ENCODE measurements at places on chromosomes 7 and 10. TPM values are rescaled to one million over a fixed set of nuclear protein-coding genes. Genes with fewer than 3 reads are reported as not detected.

DNA sequence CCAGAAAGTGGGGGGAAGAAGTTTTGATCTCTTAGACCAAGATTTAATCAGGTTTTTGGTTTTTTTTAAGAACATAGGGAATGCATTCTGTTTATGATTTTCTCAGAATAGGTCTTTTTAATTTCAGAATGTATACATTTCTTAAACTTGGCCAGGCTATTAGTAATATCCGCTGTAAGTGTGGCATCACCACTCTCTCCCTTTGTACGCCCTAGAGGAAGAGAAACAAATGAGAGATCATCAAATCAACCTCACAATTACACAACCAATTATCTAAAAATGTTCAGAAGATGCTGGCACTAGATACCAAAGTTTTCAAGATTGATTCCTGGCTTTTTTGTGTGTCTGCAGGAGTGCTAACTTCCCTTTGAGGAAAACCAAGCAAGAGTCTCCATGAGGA, 70.0 kb downstream of the KLF6 start:
- H3K4me1 ChIP-seq = no peaks in the 10 kb centered on the region
- H3K4me3 ChIP-seq = no peak overlapping the region
- no peaks in the 10 kb centered on the region for H3K36me3 ChIP-seq
- H3K27ac ChIP-seq = no peak overlapping the region

DNA sequence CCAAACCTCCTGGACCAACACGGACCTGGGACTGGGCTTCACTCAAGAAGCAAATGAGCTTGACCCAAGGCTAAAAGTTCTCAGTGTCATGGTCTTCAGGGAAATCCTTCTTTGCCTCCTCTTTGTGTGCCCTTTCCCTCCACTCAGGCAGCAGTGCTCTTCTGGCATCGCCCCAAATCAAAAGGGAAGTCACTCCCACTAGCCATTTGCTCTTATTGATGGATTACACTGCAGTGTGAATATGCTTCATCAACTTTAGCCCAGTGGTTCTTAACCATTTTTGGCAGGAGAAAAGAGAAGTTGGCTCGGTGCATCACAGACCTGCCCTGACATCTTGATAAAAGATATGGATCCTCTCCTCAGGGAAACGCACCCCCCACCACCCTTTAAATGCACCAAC, 19.2 kb upstream of the IKZF1 start:
- no peak for DNase-seq
- no peaks in the 10 kb centered on the region for H3K27me3 ChIP-seq
- H3K27ac ChIP-seq = no peak overlapping the region
- H3K4me3 ChIP-seq = no peak overlapping the region

Gene PLXDC2
- 39.4 TPM for total RNA-seq

GRCh38 chr10:18721067-18721466, 61.8 kb downstream of the ARL5B start:
- H3K27me3 ChIP-seq = no peaks in the 10 kb centered on the region
- H3K4me3 ChIP-seq = no peak overlapping the region
- no peaks in the 10 kb centered on the region for H3K4me1 ChIP-seq
- DNase-seq = no peak
- no peaks in the 10 kb centered on the region for H3K36me3 ChIP-seq
- H3K27ac ChIP-seq = no peak overlapping the region

Gene MYPN
- not detected for total RNA-seq

Gene CYP3A7
- not detected for total RNA-seq

GRCh38 chr10:6333086-6333485, 130.4 kb downstream of the PFKFB3 start:
- DNase-seq = no peak
- H3K36me3 ChIP-seq = no peaks in the 10 kb centered on the region
- no peaks in the 10 kb centered on the region for H3K27me3 ChIP-seq
- no peak overlapping the region for H3K4me3 ChIP-seq
- no peak overlapping the region for H3K27ac ChIP-seq

- no peaks in the 10 kb centered on the region for H3K4me1 ChIP-seq
- no peak overlapping the region for H3K4me3 ChIP-seq
- H3K27ac ChIP-seq = no peak overlapping the region
- H3K36me3 ChIP-seq = no peaks in the 10 kb centered on the region
These were observed 45.1 kb downstream of the CNNM2 start for GRCh38 chr10:102962951-102963755.

DNA sequence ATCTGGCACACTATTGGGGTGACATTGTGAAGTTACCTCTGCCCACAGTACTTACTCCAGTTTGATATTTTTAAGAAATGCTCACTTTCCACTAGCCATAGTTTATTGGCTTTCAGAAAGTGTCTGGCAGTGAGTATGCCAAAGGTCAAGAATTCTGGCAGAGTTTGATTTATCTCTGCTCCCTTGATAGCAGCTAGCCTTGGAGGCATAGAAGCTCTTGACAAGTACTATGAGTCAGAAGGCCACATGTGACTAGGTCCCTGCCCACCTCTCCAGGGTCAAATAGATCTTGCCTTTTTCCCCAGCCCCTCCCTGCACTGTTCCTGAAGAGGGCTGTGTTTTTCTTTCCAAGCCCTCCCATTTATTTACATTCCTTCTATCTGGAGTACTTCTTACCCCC, 202.2 kb downstream of the AUTS2 start:
- H3K36me3 ChIP-seq = no peaks in the 10 kb centered on the region
- H3K4me3 ChIP-seq = no peak overlapping the region
- no peaks in the 10 kb centered on the region for H3K4me1 ChIP-seq
- DNase-seq = no peak

DNA sequence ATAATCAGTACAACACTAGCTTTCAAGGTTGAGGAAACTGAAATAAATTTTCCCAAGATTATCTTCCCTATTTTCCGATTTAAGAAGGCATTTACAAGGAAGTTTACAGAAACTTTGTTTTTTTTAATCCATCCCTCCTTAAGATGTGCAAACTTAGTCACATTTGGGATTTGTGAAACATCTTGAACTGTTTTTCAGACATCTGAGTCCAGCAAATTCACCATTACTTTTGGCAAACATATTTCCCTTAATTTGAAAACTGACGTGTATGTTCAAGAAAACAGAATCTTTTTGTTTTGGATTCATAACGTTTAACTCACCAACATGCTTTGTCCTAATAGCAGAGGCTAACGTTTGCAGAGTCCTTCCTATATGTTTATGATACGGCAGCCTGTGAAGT, 19.5 kb downstream of the GLI3 start:
- DNase-seq = no peak
- H3K4me3 ChIP-seq = no peak overlapping the region
- H3K36me3 ChIP-seq = no peaks in the 10 kb centered on the region
- peaks cover 15% of the 10 kb centered on the region for H3K4me1 ChIP-seq
- H3K27ac ChIP-seq = peak overlapping the region; percentile 69
- no peaks in the 10 kb centered on the region for H3K27me3 ChIP-seq

DNA sequence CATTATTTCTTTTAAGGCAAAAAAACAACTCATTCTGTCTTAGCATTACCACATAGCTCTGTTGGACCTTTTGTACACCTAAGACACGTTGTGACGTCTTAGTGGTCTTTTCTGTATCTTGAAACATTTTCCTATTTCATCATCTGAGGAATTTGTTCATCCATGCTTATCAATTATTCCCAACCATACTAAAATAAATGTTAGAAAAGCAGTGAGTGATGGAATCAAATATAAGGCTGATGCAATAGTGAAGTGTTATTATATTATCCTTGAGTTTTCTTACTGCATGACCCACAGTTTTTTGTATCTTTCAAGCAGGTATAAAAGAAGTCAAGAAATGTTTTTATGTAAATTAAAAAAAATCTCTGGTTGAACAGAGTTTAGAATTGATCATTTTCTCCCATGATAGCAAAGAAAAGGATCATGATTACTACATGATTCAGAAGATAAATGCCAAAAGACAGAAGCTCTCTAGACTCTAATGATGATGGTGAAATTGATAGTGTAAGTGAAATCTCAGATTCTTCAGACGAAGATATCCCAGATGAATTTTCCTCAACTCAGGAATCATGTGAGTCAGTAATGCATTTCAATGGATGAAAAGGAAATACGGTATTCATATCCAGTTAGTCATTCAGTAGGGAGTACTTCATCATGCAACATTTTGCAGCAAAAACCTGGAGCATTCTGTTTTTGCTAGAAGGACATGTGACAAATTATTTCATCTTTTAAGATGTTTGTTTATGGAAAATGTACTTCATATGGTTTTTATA, 51.4 kb downstream of the CELF2 start:
- H3K27ac ChIP-seq = no peak overlapping the region
- H3K4me1 ChIP-seq = no peaks in the 10 kb centered on the region
- DNase-seq = no peak
- no peak overlapping the region for H3K4me3 ChIP-seq
- H3K27me3 ChIP-seq = no peaks in the 10 kb centered on the region
- H3K36me3 ChIP-seq = no peaks in the 10 kb centered on the region

Gene NEBL
- 0.26 TPM for total RNA-seq

DNA sequence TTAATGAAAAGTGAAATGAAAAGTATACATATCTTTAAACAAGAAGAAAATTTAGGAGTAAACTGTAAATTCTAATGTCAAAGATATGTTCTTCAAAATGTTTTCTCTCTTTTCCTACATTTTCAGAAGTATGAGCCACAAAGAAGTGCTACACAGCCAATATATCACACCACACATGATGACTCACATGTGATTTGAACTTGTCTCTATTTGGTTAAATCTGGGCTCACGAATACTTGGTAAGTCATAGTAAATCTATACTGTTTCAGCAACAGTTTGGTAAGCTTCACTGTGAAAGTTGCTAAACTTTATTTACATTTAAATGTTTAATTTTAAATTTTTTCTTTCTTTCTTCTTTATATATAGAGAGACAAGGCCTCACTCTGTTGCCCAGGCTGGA, 380.6 kb upstream of the IGFBP3 start:
- H3K27ac ChIP-seq = no peak overlapping the region
- no peaks in the 10 kb centered on the region for H3K4me1 ChIP-seq
- H3K27me3 ChIP-seq = no peaks in the 10 kb centered on the region
- H3K36me3 ChIP-seq = no peaks in the 10 kb centered on the region

DNA sequence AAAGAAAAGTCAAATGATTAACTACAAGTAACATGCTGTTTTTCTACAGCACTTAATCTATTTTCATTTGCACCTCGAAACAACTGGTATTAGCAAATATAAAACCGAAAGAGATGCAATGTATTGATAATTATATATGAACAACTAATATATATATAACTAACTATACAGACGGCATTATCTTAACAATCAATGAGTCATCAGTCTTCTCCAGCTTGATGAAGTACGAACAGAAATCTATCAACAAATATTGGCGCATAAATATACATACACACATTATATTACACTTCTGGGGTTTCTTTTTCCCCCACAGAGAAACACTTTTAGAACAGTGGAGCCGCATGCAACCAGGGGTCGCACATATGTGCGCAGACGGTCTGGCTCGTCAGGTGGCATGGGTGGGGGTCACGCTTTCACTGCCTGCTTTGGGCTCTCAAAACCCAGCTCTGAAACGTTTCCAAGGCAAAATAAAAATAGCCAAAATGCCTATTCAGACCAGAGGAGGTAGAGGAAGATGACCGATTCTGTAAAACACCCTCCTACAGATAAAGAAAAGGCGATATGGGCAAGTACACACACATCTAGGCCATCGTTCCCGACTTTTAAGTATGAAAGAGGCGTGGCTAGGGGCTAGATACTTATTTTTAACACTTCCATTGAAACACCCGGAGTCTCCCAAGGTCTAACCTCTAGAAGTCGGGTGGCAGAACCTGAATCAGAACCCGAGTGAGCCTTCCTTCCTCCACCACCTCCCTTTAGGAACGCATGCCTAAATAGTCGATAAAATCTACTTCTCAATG, 1.7 kb downstream of the ARHGAP12 start:
- no peaks in the 10 kb centered on the region for H3K36me3 ChIP-seq
- no peaks in the 10 kb centered on the region for H3K27me3 ChIP-seq
- H3K4me1 ChIP-seq = no peaks in the 10 kb centered on the region
- peak overlapping the region; percentile 94 for H3K4me3 ChIP-seq

Gene PILRA
- 3.3 TPM for total RNA-seq

DNA sequence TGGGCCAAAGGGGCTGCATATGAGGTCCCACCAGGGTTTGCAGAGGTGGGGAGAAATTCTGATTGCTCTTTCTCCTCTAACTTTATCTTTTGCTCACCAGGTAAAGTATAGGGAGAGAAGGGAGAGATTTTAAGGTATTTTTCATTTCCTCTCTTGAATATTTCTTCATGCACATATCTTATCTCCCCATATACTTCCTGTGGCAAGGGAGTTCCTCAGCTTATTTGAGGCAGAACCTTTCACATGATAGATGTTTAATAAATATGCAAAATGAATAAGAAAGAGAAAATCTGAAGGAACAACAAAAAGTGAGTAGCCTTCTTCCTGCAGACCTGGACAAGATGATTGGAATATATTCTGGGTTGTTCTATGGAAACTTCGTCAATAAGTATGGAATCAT, 67.4 kb upstream of the PDCD4 start:
- H3K36me3 ChIP-seq = no peaks in the 10 kb centered on the region
- no peaks in the 10 kb centered on the region for H3K4me1 ChIP-seq
- H3K4me3 ChIP-seq = no peak overlapping the region
- H3K27me3 ChIP-seq = no peaks in the 10 kb centered on the region
- peak overlapping the region; percentile 36 for H3K27ac ChIP-seq

Gene ITPRID1
- not detected for total RNA-seq

- no peaks in the 10 kb centered on the region for H3K27me3 ChIP-seq
- H3K36me3 ChIP-seq = no peaks in the 10 kb centered on the region
- no peak for DNase-seq
- H3K27ac ChIP-seq = no peak overlapping the region
- H3K4me3 ChIP-seq = no peak overlapping the region
These were observed 230.4 kb upstream of the TMEM72 start for GRCh38 chr10:44680764-44681163.

GRCh38 chr7:93559639-93560491, 14.7 kb downstream of the CALCR start:
- H3K36me3 ChIP-seq = no peaks in the 10 kb centered on the region
- H3K27ac ChIP-seq = no peak overlapping the region
- DNase-seq = no peak
- H3K4me1 ChIP-seq = no peaks in the 10 kb centered on the region

DNA sequence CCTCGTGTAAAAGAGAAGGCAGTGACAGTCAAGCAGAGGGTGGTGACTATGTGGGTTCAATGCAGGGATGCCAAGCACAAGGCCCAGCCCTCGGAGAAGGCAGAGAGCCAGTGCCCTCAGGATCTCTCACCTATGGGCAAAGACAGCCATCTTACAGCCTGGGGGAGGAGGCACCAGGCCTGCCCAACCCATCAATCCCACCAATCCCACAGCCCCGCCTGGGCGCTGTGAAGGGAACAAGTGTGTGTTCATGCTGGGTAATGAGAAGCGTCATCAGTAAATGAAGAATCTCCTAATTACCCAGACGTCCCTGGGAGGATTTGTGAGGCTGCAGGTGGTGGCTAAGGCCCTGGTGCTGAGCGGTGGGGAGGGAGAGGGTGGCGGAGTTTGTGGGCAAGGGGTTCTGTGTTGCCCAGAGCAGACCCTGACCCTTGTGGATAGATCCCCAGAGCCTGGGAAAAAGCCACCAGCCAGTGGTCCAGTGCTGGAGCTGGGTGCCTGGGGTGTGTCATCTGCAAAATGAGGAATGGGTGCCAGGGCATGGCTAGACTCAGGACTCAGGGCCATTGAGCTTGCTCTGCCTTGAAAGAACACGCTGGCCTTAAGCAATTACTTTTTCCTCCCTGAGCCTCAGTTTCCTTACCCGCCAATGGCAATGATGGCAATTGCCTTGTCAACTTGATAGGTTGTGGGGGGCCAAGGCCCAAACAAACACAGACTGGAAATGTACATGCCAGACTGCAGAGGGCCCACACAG, 128.1 kb upstream of the UNC5B start:
- H3K4me1 ChIP-seq = no peaks in the 10 kb centered on the region
- no peak overlapping the region for H3K27ac ChIP-seq
- no peak for DNase-seq
- no peaks in the 10 kb centered on the region for H3K36me3 ChIP-seq
- no peak overlapping the region for H3K4me3 ChIP-seq

Data from uterus (tissue), 4 donors.